ENCODE measurements at places on chromosomes 5 and 9.

GRCh38 chr9:7370988-7371387 is 428.6 kb downstream of the DMAC1 start:
- DNase-seq, result no peak

DNA sequence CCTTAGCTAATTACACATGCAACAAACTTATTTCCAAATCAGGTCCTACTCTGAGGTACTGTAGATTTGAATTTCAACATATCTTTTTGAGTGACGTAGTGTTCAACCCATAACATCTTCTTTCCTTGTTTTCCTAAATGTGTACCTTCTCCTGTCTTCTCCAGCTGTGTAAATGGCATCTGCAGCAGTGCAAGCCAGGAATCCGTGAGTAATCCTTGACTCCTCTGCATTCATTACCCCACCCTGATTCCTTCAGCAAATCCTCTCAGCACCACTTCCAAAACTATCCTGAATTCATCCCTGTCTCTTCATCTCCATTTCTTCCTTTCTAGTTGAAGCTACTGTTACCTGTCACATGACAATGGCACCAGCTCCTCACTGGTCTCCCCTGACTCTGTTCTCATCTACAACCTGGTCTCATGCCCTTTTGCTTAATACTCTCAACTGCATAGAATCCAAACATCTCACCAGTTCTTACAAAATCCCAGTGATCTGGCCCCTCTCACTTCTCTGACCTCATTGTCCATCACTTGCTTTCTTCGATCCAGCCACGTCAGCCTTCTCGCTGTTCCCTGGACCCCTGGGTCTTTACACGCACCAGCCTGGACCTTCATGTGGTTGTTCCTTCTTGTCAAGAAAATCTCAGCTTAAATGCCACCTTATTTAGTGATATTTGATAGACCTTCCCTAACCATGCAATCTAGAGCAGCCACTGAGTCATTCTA is 14.6 kb upstream of the TRAF1 start:
- DNase-seq, result no peak

GRCh38 chr5:176724472-176724871 is 77.2 kb downstream of the TSPAN17 start:
- DNase-seq, result no peak

DNA sequence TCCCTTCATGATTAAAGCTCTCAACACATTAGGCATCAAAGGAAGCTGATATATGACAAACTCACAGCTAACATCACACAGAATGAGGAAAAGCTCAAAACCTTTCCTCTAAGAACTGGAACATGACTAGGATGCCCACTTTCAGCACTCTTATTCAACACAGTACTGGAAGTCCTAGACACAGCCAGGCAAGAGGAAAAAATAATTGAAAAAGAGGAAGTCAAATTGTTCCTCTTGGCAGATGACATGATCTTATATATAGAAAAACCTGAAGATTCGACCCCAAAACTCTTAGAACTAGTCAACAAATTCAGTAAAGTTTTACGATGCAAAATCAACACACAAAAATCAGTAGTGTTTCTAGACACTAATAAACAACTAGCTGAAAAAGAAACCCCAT is 144.3 kb upstream of the NREP start:
- DNase-seq, result peak; percentile 74

DNA sequence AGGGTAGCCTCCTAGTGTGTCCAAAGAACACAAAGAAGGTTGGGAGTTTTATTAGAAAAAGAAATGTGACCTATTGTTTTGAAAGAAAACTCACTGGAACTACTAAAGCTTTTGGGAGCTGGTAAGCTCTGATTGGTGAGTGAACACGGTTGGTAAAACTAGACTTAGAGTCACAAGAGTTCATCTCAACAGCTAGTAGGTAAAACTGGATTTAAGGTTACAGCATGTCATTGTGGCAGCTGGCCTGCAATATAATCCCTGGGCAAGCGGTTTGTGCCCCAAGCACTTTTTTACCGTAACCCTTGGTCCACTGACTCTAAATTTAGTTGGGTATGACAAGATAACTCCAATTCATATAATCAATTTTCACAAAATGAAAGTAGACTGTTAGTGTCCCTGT is 47.4 kb downstream of the UBAP2 start:
- no peak for DNase-seq

DNA sequence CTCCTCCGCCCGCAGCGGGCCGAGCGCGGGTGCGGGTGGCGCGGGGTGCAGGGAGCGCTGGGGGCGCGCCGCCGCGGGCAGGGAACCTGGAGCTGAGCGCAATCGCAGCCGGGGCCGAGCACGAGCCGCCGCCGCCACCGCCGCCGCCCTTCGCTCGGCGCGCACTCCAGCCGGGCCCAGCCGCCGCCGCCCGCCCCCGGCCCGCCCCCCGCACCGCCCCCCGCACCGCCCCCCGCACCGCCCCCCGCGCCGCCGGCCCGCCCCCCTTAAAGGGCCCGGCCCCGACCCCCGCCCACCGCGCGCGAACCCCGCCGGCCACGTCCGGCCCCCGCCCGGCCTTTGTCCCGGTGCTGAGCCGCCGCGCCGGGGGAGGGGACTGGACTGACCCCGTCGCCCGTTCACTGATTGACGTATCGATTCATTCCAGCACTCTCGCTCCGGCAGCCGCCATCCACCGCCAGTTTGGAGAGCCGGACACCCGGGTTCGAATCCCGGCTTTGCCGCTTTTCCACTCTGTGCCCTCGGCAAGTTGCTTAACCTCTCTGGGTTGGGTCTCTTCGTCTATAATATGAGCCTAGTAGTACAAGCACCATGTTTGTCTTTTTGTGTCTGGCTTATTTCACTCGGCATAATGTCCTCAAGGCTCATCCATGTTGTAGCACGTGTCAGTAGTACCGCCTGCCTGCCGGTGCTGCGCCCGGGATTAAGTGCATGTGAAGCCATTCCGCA is at the start of gene SH3PXD2B:
Gene SH3PXD2B (minus strand): TSS at position 168 of the 729 bp plus-strand sequence. CDS start 173 bp downstream, outside the sequence.
- no peak for DNase-seq

- DNase-seq, result no peak
Observed at GRCh38 chr9:77449240-77450084, 198.7 kb downstream of the GNA14 start.

DNA sequence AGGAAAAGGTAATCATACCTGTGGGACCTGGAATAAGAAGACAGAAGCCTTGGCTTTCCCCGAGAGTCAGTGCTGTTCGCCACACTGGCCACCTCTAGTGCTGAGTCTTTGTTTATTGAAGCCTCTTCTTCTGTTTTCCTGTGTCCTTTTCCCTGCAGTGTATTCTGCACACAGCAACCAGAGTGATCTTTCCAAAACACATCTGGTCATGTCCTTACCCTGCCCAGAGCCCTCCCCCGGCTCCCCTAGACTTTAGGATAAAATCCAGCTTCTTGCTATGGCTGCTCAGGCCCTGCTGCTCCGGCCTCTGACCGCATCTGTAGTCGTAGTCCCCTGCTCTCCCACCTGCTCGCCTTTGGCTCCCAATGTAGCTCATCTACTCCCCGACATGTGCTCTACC is 28.3 kb downstream of the GALNT10 start:
- DNase-seq, result no peak

All from MV-4-11 (cell line).